ENCODE measurements at places on chromosomes 7 and 10. TPM values are rescaled to one million over a fixed set of nuclear protein-coding genes. Genes with fewer than 3 reads are reported as not detected.

Gene STEAP1
- total RNA-seq: 2.2 TPM

Gene CPA5
- not detected for total RNA-seq

Gene CYP26C1
- not detected for total RNA-seq

Gene CLRN3
- total RNA-seq: not detected

Gene ZC3HAV1L
- 4.4 TPM for total RNA-seq

Gene SPOCK2
- total RNA-seq: 6.0 TPM

Gene ITGA8
- total RNA-seq: 4.9 TPM

Gene ESYT2
- total RNA-seq: 51.7 TPM

Gene SPDYE2B
- not detected for total RNA-seq

Gene LIPN
- total RNA-seq: not detected

Gene ADAMTS14
- 0.03 TPM for total RNA-seq

Gene PPP1R17
- not detected for total RNA-seq

Data from right cardiac atrium (tissue), 5 donors.